ENCODE measurements at places on chromosomes 1 and 21.

DNA sequence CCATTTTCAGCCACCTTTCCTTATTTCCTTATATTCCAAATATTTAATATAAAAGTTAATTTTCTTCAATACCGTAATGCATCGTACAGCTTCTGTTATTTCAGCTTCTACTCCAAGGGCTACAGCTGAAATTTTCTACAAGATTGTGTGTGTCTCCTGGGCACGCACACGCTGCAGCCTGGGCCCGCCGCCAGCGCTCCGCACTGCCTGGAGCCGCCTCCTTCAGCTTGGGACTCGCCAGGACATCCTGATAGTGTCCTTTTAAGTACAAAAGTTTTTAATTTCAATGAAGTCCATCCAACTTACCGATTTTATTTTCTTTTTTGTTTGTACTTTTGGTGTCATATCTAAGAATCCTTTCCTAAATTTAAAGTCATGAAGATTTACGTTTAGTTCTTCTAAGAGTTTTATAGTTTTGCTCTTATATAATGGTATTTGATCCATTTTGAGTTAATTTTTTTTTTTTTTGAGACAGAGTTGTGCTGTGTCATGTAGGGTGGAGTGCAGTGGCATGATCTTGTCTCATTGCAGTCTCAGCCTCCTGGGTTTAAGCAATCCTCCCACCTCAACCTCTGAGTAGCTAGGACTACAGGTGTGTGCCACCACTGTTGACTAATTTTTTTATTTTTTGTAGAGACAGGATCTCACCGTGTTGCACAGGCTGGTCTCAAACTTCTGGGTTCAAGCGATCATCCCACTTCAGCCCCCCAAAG lies 82.8 kb downstream of the AXDND1 start:
- DNase-seq, result no peak

GRCh38 chr1:1202831-1203560 lies 3.4 kb downstream of the TNFRSF18 start:
- no peak for DNase-seq

DNA sequence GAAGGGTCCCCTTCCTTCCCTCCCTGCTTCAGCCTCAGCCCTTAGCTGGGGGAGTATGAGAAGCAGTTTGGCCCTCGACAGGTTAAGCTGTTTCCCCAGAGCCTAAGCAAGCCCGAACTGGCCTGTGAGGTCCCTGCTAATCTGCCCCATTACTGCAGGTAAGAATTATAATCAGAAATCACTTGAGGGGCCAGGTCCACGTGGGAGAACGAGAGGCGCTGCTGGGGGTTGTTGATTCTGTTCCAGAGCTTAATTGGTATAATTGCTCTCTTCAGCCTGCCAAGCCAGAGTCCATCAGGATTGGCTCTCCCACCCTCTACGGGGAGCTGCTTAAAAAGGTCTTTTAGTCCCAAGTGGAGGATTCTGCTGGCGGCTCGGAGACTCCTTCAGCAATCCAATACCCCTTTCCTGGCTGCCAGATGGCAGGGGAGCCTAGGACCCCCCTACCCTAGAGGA lies 70.8 kb downstream of the UBE2T start:
- no peak for DNase-seq

GRCh38 chr1:61077676-61078541 lies 4.5 kb upstream of the NFIA start:
- DNase-seq, result peak; percentile 88

DNA sequence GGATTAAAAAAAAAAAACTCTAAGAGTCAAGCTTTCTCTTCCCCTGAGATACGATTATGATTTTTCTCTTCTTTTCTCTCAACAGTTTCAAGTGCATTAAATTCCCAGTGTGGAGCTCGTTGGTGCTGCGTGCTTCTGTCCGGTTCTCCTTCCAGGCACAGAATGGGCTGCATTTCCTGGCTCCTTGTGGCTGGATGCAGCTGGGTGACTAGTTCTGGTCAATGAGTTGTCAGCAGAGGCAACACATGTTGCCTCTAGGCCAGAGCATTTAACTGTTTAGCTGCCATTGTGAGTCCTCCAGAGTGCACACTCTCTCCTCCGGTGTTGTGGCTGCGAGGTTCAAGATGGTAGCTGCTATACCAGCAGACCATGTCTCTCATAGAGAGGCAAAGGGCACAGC lies 312.9 kb downstream of the RRAGC start:
- DNase-seq, result no peak

GRCh38 chr1:214216021-214216420 lies 64.9 kb upstream of the SMYD2 start:
- no peak for DNase-seq

DNA sequence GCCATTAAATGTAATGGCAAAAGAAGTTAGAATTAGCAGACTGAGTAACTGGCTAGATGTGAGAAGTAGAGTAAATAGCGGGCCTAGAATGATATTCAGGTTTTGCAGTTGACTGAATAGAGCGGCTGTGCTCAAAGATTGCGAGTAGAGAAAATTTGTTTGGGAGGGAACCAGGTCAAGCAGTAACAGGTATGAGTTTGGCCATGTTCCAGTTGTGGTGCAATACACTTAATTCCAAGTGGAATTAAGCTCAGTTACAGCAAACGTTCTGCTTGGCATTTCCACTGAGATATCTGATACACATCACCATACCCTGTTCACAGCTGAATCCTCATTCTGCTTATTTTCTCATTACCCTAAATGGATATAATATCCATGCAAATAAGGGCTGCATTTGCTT lies 1382.9 kb downstream of the MRPL39 start:
- DNase-seq, result no peak

GRCh38 chr1:35844826-35845225 lies 37.0 kb downstream of the AGO4 start:
- no peak for DNase-seq

DNA sequence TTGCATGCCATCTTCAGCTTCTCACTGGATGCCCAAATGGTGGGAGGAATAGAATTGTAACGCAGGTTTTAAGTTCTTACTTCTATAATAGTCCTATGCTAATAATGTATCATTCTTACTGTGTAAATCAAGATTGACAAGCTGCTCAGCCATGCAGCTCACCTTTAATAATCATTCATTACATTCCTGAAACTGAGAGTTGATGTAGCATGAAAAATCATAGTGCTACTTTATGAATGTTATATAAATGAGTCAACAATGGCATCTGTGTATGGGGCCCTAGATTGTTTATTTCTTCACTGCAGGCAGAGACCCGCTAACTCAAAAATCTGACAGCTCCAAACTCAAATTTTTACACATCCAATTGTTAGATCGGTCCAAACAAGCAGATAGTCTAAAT lies 34.4 kb downstream of the FH start:
- no peak for DNase-seq

DNA sequence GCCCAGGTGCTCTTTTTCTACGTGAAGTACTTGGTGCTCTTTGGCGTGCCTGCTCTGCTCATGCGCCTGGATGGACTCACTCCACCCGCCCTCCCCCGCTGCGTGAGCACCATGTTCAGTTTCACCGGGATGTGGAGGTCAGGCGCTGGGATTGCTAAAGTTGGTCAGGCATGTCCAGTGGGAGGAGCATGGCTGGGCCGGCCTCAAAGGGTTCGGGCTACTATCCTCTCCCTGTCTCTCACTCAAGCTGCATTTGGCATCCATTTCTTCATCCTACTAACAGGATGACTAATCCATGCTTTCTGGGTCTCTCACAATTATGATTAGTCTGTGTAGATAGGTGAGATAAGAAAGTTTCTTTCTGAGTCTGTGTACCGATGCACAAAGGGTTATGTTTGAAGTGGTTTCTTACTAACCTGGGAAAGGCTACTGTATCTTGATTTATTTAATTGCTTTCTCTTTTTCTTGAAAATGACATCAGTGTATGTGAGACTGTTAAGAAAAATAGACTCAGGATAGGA lies 135.9 kb downstream of the HHAT start:
- no peak for DNase-seq

- no peak for DNase-seq
Observed at GRCh38 chr1:11471473-11471872, 7.5 kb upstream of the DISP3 start.

- DNase-seq, result no peak
Observed at GRCh38 chr1:53258216-53258615, 19.9 kb upstream of the MAGOH start.

DNA sequence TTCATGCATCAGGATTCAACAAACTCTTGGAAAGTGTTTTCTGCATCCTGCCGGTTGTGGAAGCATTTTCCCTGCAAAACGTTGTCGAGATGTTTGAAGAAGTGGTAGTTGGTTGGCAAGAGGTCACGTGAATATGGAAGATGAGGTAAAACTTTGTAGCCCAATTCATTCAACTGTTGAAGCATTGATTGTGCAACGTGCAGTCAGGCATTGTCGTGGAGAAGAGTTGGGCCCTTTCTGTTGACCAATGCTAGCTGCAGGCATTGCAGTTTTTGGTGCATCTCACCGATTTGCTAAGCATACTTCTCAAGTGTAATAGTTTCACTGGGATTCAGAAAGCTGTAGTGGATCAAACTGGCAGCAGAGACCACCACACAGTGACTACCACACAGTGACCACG lies 57.0 kb upstream of the PRDM2 start:
- no peak for DNase-seq

DNA sequence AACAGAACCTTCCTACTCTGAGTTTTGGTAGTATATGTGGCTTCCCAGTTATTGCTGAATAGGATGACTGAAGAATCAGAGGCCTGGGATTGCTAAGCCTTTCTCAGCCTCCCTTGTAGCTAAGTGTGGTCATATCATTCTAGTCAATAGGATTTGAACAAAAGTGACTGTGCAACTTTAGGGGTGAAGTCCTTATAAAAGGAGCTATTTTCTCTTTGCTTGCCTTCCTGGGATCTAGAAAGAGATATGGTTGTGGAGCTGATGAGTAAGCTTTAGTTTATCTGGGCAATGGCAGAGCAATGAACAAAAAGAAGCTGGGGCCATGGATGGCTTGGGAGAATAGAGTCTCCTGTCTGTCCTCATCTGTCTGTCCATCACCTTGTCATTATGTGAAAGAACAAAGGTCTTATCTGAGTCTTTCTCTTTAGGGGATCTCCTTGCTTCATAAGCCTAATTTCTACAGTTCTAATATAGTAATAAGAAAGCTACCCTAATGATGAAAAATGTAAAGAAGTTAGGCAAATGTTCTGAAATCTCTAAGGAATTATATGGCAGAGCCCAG lies 91.5 kb downstream of the TENT5C start:
- DNase-seq, result no peak

DNA sequence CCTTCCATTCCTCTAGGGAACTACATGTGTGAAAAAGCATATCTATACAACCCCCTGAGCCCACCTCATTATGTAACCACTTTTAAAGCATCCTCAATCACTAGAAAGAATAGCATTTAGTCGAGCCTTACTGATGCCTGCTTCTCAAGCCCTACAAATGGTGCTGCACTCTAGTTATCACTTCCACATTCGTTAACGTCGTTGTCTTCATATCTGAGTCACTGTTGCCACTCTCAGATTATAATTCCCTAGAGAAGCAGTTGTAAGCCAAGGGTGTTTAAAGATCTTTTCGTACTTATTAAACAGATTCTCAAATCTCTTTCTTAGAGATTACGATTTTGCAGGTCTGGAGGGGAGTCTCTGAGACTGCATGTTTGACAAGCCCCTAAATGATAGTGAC lies 16.5 kb downstream of the ATP1B1 start:
- no peak for DNase-seq

- DNase-seq, result no peak
Observed at GRCh38 chr1:48917901-48918603, 141.4 kb upstream of the BEND5 start.

- no peak for DNase-seq
Observed at GRCh38 chr1:89566761-89567174, 42.1 kb downstream of the LRRC8B start.

DNA sequence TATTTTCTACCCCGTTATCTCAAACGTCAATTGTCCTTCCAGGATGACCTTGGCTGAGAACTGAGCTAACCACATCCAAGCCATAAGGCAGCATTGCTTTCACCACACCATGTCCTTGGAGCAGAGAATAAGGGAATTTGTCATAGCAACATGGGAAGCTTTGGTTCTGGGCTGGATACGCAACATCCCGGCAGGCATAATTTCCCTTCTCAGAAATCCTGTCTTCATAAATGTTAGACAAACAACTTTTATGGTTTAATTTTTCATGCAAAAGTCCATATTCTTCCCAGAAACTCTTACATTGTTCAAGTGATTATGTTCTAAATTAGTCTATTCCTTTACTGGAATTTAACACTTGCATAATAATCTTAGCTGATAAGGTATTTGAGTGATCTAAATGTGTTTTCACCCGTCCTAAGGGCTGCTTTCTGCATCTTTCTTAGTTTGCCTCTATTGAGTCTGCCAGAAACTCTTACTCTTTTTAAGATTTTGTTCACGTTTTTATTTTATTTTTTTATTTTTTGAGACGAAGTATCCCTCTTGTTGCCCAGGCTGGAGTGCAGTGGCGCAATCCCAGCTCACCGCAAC lies 51.8 kb downstream of the KCNJ15 start:
- DNase-seq, result no peak

GRCh38 chr1:30381671-30382365 lies 341.6 kb downstream of the MATN1 start:
- DNase-seq, result no peak

DNA sequence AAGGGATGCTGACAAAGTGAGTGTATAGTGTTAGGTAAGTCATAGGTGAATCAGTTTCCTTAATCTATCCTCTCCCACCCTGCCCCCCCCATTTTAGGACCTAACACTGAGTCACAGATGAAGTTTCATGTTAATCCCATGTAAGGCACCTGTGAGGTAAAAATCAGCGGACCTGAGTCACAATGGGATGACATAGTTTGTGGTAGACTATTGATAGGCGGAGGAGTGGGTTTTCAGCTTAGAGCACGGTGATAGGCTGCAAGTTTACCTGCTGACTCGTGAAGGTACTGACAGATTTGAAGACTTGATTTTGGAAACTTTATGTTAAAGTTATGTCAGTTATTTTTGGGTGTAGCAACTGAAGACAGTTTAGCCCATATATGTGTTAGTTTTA lies 1.7 kb downstream of the TOR1AIP1 start:
- peak; percentile 62 for DNase-seq

Measured in activated CD8-positive, alpha-beta memory T cell treated with anti-CD3 and anti-CD28 coated beads, Interleukin-2, amount 50 U/mL, for 4 hours (primary cell).